ENCODE measurements at places on chromosomes 1 and 21.

- no peak for DNase-seq
These were observed 11.1 kb upstream of the ANGPTL1 start for GRCh38 chr1:178881950-178882349.

GRCh38 chr1:206935491-206936067 lies 10.7 kb downstream of the PIGR start:
- peak; percentile 28 for DNase-seq

DNA sequence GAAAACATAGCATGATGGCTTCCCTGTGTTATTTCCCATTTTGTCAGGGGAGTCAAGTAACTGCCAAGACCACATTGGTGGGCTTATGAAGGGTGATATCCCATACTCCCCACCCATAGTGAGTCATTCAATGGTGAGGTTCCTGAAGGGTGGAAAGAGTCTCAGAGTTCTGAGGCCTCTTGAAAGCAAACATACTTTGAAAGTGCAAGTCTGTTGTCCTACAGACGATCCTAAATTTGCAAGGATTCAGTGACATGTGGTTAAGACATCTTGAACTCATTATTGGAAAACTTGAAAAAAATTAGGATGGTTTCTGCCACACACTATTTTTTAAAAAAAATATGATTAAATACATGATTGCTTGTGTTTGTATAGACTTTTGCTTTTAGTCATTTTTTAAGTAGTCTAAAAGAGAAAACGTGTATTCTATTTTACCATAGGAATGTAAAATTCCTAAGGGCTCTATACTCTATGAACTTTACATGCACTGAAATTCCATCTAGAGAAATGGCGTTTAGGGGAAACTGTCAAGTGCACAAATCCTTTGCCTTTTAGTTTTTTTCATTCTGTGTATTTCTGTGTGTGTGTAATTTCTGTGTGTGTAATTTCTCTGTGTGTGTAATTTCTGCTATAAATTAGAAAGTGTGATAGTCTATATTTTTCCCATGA lies 225.5 kb upstream of the ADAMTS5 start:
- no peak for DNase-seq

- no peak for DNase-seq
These were observed 28.0 kb upstream of the PLCH2 start for GRCh38 chr1:2448098-2448445.

DNA sequence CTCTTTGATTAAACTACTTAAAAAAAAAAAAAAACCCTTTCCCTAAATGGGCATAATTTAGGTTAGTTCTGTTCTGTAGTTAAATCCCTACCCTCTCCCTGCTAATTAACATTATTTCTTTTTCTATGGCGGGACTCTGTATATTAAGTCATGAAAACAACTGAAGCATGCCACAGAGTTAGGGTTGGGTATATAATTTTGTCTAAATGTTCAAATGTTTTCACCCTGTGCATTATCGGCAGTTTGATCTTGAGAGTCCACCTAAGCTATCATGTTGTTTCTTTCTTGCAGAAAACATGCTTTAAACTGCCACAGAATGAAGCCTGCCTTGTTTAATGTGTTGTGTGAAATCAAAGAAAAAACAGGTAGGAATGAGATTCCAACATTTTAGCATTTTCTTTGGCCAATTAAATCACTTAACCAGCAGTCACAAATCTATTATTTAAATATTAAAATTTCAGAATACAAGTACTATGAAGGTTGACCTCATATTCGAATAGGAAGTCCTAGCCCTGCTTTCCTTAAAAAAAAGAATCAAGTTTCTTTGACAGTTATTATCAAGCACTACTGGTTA lies 4.0 kb downstream of the PBX1 start:
- DNase-seq, result no peak

DNA sequence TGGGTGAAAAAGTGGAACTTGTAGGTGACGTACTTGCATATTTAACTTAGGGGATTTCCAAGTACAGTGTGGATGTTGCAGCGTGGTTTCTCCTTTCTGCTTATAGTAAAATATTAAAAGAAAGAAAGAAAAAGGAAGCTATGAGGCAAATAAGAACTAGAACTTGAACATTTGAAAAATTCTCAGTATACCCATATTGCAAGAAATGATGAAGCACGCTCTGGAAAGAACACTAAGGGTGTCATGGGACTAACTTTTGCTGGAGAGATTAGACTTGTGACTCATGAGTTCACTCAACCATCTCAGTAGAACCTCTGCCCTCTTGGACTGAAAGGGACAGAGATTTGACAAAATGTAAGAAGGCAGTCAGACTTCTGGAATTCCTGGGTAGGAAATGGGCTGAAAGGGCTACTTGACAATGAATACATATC lies 704.5 kb upstream of the ADGRL4 start:
- no peak for DNase-seq

All from activated T-helper 1 cell treated with anti-CD3 and anti-CD28 coated beads, Interleukin-12 subunit alpha, Interleukin-12 subunit beta, Interleukin-2, Interleukin-4 antibody, amounts not matched to agents 30 ng/mL and 10 ng/mL and 1 ng/mL, durations not matched to agents 14 hours and 24 hours and 36 hours (primary cell).